ENCODE measurements at places on chromosomes 16 and 17.

GRCh38 chr16:2585651-2586081 is 47.8 kb downstream of the PDPK1 start:
- DNase-seq, result no peak

GRCh38 chr16:56780646-56781045 is 50.7 kb downstream of the NUP93 start:
- DNase-seq, result peak; percentile 8

GRCh38 chr16:62642677-62643076 is 606.4 kb upstream of the CDH8 start:
- DNase-seq, result no peak

DNA sequence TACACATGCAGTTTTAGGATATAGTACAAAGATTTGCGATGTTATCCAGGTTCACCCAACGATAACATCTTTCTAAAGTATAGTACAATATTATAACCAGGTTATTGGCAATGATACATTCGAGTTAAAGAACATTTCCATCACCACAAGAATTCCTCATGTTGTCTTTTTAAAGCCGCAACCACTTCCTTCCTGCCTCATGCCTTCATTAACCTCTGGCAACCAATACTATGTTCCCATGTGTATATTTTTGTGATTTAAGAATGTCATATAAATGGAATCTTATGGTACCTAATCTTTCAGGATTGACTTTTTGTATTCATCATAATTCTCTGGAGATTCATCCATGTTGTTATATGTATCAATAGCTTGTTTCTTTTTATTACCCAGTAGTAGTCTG is 1183.2 kb downstream of the CDH11 start:
- peak; percentile 3 for DNase-seq

- DNase-seq, result no peak
These were observed 91.3 kb upstream of the CLEC3A start for GRCh38 chr16:77931058-77931457.

GRCh38 chr16:22284637-22285036 is 12.6 kb upstream of the POLR3E start:
- DNase-seq, result peak; percentile 81

GRCh38 chr17:19978209-19978802 is 678 bp upstream of the AKAP10 start:
- peak; percentile 3 for DNase-seq

GRCh38 chr17:55783684-55784245 is 32.9 kb downstream of the PCTP start:
- DNase-seq, result peak; percentile 57

GRCh38 chr17:17579691-17580090 is 11.8 kb downstream of the PEMT start:
- no peak for DNase-seq

Data from AG10803 (cell line).